ENCODE measurements at places on chromosomes 1 and 21.

- no peaks in the 10 kb centered on the region for H3K27me3 ChIP-seq
- no peaks in the 10 kb centered on the region for H3K36me3 ChIP-seq
- no peak overlapping the region for H3K4me3 ChIP-seq
- H3K4me1 ChIP-seq = no peaks in the 10 kb centered on the region
- no peak overlapping the region for H3K27ac ChIP-seq
Observed at GRCh38 chr1:191866155-191866554, 292.1 kb upstream of the RGS18 start.

GRCh38 chr1:231972111-231972445 lies 345.5 kb downstream of the DISC1 start:
- no peaks in the 10 kb centered on the region for H3K4me1 ChIP-seq
- H3K4me3 ChIP-seq = no peak overlapping the region
- H3K27ac ChIP-seq = no peak overlapping the region

- no peaks in the 10 kb centered on the region for H3K27me3 ChIP-seq
- DNase-seq = no peak
- no peaks in the 10 kb centered on the region for H3K36me3 ChIP-seq
- H3K27ac ChIP-seq = no peak overlapping the region
- H3K4me3 ChIP-seq = no peak overlapping the region
Observed at GRCh38 chr1:30694280-30695175, 28.9 kb downstream of the MATN1 start.

- H3K4me1 ChIP-seq = peaks cover 36% of the 10 kb centered on the region
- H3K27ac ChIP-seq = peak overlapping the region; percentile 91
- peak overlapping the region; percentile 87 for H3K4me3 ChIP-seq
- peaks cover 33% of the 10 kb centered on the region for H3K36me3 ChIP-seq
- peak; percentile 68 for DNase-seq
- no peaks in the 10 kb centered on the region for H3K27me3 ChIP-seq
Observed at GRCh38 chr1:160206036-160206389, 829 bp downstream of the PEA15 start.

GRCh38 chr1:161082996-161083747 lies 6.2 kb downstream of the NECTIN4 start:
- no peaks in the 10 kb centered on the region for H3K36me3 ChIP-seq
- H3K27ac ChIP-seq = peak overlapping the region; percentile 99
- H3K4me3 ChIP-seq = no peak overlapping the region
- no peaks in the 10 kb centered on the region for H3K27me3 ChIP-seq
- peaks cover 69% of the 10 kb centered on the region for H3K4me1 ChIP-seq

DNA sequence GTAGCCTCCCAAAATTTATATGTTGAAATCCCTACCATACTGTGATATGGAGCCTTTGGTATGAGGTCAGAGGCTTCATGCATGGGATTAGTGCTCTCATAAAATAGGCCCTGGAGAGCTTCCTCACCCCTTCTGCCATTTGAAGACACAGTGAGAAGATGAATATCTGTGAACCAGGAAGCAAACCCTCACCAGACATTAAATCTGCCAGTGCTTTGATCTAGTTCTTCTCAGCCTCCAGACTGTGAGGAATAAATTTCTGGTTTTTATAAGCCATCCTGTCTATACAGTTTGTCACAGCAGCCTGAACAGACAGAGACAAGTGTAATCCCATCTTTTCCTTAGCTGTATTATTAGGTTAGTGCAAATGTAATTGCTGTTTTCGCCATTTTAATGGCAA lies 88.4 kb downstream of the OLFML2B start:
- no peak for DNase-seq
- H3K4me3 ChIP-seq = no peak overlapping the region
- H3K36me3 ChIP-seq = no peaks in the 10 kb centered on the region
- H3K27ac ChIP-seq = no peak overlapping the region
- no peaks in the 10 kb centered on the region for H3K4me1 ChIP-seq
- no peaks in the 10 kb centered on the region for H3K27me3 ChIP-seq

DNA sequence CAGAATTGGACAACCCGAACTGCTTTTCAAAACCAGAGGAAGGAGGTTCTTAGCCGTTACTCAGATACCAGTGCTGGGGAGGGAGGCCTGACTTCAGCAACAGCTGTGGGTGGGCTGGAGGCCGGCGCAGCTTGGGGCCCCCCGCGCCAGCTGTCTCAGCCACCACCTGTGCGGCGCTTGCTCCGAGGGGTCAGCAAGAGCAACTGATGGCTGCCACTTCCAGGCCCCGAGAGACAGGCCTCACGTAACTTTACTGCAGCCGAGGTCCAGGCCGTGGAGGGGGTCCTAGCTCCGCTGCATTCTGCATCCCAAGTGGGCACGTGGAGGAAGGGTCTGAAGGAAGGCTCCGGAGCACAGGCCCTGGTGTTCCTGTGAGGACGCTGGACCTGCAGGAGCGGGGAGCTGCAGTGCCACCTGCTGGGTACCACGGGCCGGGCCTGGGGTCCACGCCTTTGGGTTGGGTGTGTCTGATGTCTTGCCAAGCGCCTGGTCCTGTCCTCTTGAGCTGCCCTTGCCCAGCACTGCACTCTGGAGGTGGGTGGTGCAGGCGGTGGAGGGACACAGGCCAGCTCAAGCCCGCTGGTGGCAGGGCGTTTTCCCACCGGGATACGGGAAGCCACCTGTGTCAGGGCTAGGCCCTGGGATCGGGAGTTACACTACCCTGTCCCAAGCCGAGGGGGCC lies 9.8 kb downstream of the THAP3 start:
- H3K27ac ChIP-seq = no peak overlapping the region
- H3K4me3 ChIP-seq = peak overlapping the region; percentile 18
- peaks cover 79% of the 10 kb centered on the region for H3K36me3 ChIP-seq
- no peaks in the 10 kb centered on the region for H3K27me3 ChIP-seq

DNA sequence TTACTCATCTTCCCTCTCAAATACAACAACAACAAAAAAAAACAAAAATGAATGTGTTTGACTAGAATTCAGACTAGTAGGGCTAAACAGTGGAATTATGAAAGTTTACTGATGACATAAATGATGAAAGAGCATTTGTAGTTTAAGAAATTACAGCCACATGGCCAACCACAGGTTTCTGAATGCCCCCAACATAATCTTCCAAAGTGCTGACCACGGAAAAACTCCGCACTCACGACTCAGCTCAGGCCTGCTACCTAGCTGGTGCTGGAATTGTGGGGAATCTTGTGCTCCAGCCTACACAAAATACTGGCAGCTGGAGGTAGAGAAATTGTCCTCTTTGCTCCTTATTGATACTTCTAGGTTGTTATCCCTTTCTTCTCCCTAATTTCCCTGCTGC lies 23.6 kb upstream of the TBX15 start:
- no peaks in the 10 kb centered on the region for H3K36me3 ChIP-seq
- no peak overlapping the region for H3K4me3 ChIP-seq
- no peak for DNase-seq
- no peak overlapping the region for H3K27ac ChIP-seq

GRCh38 chr1:34884961-34885360 lies 25.4 kb upstream of the SMIM12 start:
- no peak overlapping the region for H3K4me3 ChIP-seq
- peaks cover 17% of the 10 kb centered on the region for H3K27me3 ChIP-seq
- H3K4me1 ChIP-seq = peaks cover 7% of the 10 kb centered on the region

DNA sequence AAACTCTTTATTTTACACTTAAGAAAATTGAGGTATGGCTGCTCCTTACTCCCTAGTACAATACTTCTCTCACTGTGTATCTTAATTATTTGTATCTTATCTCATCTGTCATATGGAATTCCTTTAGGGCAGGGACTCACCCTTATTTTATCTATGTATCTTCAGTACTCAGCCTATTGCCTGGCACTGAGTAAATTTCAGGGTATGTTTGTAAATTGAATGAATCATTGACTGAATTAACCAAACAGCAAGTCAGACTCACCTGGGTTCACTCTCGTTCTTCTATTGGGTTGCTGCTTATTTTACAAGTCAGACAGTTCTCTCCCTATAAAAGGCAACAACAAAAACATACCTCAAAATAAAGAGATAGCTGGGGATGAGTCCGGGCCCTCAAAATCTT lies 63.8 kb downstream of the LAMC1 start:
- H3K27me3 ChIP-seq = no peaks in the 10 kb centered on the region
- no peak overlapping the region for H3K27ac ChIP-seq
- no peak overlapping the region for H3K4me3 ChIP-seq
- DNase-seq = no peak
- H3K4me1 ChIP-seq = peaks cover 3% of the 10 kb centered on the region

GRCh38 chr21:14318578-14318977 lies 64.4 kb downstream of the HSPA13 start:
- no peaks in the 10 kb centered on the region for H3K27me3 ChIP-seq
- no peaks in the 10 kb centered on the region for H3K36me3 ChIP-seq
- no peaks in the 10 kb centered on the region for H3K4me1 ChIP-seq
- DNase-seq = no peak
- no peak overlapping the region for H3K4me3 ChIP-seq

- no peaks in the 10 kb centered on the region for H3K36me3 ChIP-seq
- no peaks in the 10 kb centered on the region for H3K27me3 ChIP-seq
- DNase-seq = no peak
- H3K4me1 ChIP-seq = no peaks in the 10 kb centered on the region
Observed at GRCh38 chr1:244074559-244075171, 23.6 kb downstream of the ZBTB18 start.

DNA sequence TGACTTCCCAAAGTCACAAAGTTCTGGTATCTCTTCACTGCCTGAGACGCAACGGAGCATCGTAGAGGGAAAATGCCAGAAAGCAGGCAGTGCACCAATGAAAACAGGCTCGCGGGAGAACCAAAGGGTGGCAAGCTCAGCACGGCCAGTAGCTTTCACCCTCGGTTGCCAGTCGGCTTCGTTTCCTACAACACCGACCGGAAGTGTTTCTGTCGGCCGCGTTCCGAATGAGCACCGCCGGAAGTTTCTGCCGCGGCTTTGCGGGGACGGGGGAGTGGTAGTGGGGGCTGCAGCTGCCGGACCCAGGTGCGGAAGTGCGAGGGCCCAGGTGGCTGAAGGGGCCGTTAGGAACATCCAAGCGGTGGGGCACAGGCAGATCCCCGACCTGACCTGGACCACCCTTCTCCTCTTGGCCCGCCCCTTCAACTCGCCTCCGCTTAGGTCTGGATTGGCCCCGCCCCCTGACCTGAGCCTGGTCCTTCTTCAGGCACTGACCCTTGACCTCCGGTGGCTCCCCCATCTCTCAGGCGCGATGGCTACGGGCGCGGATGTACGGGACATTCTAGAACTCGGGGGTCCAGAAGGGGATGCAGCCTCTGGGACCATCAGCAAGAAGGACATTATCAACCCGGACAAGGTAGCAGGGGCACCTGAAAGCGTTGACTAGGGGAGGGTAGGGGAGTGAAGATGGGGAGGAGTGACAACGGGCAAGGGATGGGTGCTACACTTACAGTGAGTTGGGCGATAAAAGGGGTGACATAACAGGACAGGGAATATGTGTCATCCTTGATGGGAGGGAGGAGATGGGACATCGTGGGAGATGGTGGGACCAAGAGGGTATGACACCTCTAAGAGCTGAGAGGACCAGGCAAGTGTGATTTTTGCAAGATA lies at the start of gene DMAP1:
Gene DMAP1 (plus strand): TSS at position 250 of the 891 bp plus-strand sequence. CDS start 283 bp downstream, at position 533.
- H3K27me3 ChIP-seq = no peaks in the 10 kb centered on the region
- DNase-seq = peak; percentile 84
- H3K4me3 ChIP-seq = peak within 1 kb of the TSS; percentile 96
- no peak within 1 kb of the TSS for H3K27ac ChIP-seq
- peaks cover 5% of the 10 kb centered on the region for H3K4me1 ChIP-seq

GRCh38 chr21:26834181-26834905 lies 10.9 kb downstream of the ADAMTS1 start:
- H3K27ac ChIP-seq = no peak overlapping the region
- H3K4me1 ChIP-seq = peaks cover 4% of the 10 kb centered on the region
- peak; percentile 95 for DNase-seq
- no peaks in the 10 kb centered on the region for H3K27me3 ChIP-seq

DNA sequence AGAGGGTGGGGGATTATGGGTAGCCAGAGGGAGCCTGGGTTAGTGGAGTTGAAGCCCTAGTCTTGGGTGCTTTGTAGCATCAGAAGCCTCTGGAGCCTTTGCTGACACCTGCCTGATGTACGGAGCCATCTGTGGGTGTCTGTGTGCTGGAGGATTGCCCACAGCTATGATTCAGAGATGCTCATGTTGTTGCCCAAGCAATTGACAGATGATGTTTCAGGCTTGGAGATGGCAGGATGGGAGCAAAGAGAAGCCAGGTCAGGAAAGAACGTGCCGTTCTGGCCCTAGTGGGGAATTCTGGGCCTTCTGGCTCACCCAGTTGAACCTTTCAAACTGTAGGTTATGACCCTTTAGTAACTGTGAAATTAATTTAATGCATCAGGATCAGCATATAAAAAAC lies 27.6 kb downstream of the COQ8A start:
- no peak overlapping the region for H3K4me3 ChIP-seq
- no peaks in the 10 kb centered on the region for H3K36me3 ChIP-seq
- H3K27ac ChIP-seq = no peak overlapping the region

All from trophoblast cell (in vitro differentiated cells and primary cell).